ENCODE measurements at places on chromosomes 16 and 17. TPM values are rescaled to one million over a fixed set of nuclear protein-coding genes. Genes with fewer than 3 reads are reported as not detected.

GRCh38 chr16:83651871-83652270, 155.9 kb upstream of the HSBP1 start:
- H3K27me3 ChIP-seq: no peaks in the 10 kb centered on the region
- H3K4me3 ChIP-seq: no peak overlapping the region
- DNase-seq: no peak

GRCh38 chr17:1745513-1746020, 2.9 kb downstream of the SERPINF2 start:
- H3K4me3 ChIP-seq: no peak overlapping the region
- no peaks in the 10 kb centered on the region for H3K4me1 ChIP-seq
- H3K36me3 ChIP-seq: no peaks in the 10 kb centered on the region
- no peak overlapping the region for H3K27ac ChIP-seq
- no peaks in the 10 kb centered on the region for H3K27me3 ChIP-seq
- no peak for DNase-seq

TMC7 gene
- not detected for total RNA-seq

GRCh38 chr16:56888806-56889205, 23.8 kb downstream of the SLC12A3 start:
- H3K27me3 ChIP-seq: no peaks in the 10 kb centered on the region
- no peaks in the 10 kb centered on the region for H3K36me3 ChIP-seq
- no peak overlapping the region for H3K4me3 ChIP-seq
- DNase-seq: no peak
- H3K27ac ChIP-seq: no peak overlapping the region

- no peaks in the 10 kb centered on the region for H3K27me3 ChIP-seq
- H3K4me1 ChIP-seq: no peaks in the 10 kb centered on the region
- no peak overlapping the region for H3K27ac ChIP-seq
- H3K36me3 ChIP-seq: no peaks in the 10 kb centered on the region
- DNase-seq: no peak
Observed at GRCh38 chr16:89058812-89059211, 34.8 kb upstream of the ACSF3 start.

Measured in activated CD4-positive, alpha-beta T cell treated with anti-CD3 and anti-CD28 coated beads, Interleukin-2, amount 10 ng/mL, durations not matched to agents 24 days and 14 days (primary cell).